ENCODE measurements at places on chromosomes 2 and 18.

DNA sequence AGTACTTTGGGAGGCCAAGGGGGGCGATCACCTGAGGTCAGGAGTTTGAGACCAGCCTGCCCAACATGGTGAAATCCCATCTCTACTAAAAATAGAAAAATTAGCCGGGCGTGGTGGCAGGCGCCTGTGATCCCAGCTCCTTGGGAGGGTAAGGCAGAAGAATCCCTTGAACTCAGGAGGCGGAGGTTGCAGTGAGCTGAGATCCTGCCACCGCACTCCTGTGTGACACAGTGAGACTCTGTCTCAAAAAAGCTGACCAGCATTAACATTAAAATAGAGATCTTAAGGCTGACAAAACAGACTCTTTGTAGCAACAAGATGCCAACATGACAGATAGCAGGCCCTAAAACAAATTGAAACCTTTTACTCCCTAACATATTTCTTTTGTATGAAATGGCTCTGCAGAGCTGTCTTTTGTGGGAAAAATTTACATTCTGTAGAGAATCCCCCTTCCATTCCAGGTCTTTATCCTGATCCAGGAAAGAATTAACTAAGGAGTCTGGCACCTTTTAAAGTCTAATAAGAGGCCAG is 213.9 kb downstream of the RAB3GAP1 start:
- no peak for DNase-seq

DNA sequence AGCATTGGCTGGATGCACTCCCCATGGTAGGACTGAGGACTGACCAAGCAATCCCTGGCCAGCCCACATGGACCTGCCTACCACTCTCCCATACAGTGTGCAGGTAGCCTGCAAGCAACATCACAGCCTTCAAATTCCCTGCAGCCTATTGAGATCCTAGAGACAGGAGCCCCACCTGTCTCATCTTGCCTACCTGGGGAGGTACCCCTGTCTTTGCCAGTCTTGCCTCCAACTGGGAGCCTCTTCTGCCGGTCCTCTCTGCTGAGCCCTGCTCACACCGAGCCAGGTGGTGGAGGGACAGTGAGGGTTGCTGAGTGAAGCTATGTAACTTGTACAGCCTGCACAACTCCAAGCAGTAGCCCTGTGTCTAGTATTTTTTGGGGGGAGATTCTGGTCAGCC is 29.9 kb downstream of the TTC32 start:
- DNase-seq: no peak

DNA sequence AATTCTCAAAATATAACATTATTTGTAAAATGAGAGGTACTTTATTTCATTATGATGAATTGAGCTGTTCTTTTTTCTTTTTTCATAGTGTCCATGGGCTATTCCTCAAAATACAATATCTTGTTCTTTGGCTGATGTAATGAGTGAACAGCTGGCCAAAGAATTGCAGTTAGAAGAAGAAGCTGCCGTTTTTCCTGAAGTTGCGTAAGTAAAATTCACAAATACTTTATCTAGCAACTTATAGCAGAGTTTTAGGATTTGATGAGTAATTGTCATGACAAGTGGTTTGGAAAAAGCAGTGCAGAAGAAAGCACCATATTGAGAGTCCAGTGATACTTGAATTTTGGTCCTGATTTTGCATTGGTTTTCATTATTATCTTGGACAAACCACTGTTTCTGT is 9.8 kb downstream of the RIOK3 start:
- no peak for DNase-seq

- DNase-seq: no peak
Observed at GRCh38 chr2:239910404-239910803, 114.7 kb downstream of the NDUFA10 start.

GRCh38 chr2:2787301-2787907 is 456.3 kb upstream of the MYT1L start:
- DNase-seq: no peak

DNA sequence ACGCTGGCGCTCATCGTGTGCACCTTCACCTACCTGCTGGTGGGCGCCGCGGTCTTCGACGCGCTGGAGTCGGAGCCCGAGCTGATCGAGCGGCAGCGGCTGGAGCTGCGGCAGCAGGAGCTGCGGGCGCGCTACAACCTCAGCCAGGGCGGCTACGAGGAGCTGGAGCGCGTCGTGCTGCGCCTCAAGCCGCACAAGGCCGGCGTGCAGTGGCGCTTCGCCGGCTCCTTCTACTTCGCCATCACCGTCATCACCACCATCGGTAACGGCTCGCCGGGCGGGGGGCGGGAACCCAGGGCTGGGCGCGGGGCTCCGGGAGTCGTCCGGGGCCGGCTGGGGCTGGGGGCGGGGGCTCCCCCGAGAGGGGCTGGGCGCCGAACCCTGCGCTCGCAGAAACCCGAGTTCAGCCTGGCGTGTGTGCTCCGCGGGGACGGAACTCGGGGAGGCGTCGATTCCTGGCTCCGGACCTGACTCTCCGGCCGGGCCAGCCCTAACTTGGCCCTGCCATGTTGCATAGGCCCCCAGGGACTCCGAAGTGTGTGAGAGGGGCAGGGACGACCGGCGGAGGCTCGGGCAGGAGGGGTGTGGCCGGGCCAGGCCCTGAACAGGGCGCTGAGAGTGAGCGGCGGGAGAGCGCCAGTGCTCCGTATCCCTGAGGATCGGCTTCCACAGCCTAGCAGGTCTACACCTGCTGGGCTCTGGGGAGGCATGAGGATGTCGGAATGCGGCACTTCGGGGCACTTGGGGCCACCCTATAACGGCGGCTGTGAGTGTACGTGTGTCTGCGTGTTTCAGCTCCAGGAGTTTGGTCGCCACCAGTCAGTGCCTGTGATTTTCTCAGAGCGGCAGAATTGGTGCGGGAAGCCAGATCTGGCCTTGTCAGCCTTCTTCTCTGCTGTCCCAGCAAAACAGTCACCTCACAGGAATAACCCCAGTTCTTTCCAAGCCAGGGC is 651 bp downstream of the KCNK3 start:
- DNase-seq: no peak

- DNase-seq: no peak
Observed at GRCh38 chr18:36522509-36522908, 225.0 kb downstream of the FHOD3 start.

DNA sequence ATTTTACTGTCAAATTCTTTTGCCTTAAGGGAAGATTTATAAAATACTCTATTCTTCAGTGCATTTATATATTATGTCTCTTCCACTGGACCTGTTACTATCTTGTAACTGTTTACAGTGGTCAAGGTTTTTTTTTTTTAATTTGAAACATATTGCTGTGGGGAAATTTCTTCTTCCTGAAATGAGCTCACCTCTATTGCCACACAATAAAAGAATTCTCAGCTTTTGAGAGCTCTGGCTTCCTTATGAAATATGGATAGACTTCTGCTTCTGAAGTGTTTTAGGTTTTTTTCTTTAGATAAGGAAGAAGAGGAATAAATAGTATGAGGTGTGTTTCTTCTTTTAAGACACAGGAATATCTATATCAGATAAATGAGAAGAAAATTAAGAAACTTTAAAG is 7.7 kb downstream of the VRK2 start:
- no peak for DNase-seq

DNA sequence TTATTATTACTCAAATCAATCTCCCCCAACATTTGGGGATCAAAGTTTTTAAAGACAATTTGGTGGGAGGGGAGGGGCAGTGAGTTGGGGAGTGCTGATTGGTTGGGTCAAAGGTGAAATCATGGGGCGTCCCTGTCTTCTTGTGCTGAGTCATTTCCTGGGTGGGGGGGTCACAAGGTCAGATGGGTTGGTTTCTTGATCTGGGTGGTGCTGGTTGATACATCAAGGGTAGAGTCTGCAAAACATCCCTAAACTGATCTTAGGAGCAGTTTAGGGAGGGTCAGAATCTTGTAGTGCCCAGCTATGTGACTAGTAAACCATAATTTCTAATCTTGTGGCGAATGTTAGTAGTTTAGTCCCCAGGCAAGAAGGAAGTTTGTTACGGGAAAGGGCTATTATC is 67.4 kb downstream of the MOGAT1 start:
- DNase-seq: no peak

DNA sequence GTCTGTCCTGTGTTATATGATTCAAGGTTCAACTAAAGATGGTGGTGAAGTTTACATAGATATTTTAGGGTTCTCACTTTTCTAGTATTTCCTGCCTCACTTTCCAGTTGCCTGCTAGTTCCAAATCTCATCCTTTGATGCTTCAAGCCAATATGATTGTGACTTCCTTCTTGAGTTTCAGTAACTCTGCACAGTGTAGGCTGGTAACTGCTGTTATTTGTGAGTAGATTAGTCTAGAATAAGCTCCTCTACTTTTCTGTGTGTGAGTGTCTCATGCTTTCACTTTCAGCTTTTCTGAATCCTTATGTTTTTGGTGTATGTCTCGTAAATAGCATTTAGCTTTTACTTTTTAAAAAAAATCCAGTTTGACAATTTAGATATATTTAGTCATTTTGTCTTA is 42.6 kb downstream of the GALNT1 start:
- no peak for DNase-seq

GRCh38 chr2:186098821-186099220 is 360.2 kb downstream of the FSIP2 start:
- no peak for DNase-seq

DNA sequence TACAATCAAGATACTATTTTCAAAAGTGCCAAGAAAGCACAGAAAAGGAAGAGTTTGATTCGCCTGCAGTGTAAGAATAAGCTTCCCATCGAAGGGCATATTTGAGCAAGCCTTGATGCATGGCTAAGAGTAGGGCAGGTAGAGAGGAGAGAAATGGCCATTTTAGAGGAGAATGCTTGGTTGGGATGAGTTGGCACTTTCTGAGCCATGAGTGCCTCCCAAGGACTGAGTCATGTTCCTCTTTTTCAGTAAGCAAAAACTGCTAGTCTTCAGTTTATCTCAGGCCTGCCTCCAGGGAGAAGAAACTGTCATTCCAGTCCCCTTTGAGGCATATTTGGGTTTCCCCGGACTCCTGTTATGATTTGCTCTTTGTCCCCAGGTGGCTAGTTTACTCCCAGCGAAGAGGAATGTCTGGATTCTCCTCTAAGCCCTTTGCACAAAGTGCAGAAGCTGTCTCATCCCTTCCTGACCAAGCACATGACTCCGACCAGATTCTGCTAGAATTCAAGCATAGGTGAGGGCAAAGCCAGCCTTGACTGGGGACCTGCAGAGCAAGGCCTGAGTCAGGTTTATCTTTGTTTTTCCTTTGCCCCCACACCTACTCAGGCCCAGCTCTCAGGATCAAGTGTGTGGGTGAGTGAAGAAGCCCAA is 115.2 kb downstream of the TTC32 start:
- DNase-seq: no peak

DNA sequence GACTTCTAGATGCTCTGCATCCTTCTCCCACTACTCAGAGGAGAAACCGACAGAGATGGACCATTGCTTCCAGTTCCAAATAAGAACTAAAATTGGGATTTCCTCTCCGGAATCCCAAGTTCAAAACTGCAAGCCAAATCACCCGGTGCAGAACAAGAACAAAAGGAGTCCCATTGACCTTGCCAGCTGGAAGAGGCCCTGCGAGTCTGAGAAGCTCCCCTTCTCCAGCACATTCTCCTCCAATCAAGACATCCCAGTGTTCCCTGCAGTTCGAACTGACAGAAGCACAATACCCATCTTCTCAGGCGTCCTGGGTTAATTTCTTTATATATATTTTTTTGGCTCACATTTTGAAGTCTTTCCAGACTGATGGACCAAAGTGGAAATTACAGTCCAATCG is 195.3 kb upstream of the MEIS1 start:
- DNase-seq: no peak

DNA sequence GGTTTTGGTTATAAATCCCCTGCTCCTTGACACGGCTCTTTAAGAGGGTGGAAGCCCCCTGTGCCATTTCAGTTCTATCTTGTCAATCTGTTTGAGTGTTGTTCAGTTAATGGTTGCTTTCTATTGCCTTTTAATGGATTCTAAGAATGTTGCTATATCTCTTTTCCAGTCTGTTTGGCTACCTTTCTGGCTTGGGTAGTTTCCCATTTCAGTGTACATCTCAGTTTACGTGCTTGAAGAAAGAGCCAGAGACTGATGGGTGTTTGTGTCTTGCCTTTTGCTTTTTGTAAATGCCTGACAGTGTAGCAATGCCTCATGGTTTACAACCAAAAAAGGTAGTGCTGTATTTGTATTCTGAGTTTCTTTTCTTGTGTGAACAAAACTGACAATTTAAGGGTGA is 45.3 kb downstream of the SPATS2L start:
- DNase-seq: no peak

DNA sequence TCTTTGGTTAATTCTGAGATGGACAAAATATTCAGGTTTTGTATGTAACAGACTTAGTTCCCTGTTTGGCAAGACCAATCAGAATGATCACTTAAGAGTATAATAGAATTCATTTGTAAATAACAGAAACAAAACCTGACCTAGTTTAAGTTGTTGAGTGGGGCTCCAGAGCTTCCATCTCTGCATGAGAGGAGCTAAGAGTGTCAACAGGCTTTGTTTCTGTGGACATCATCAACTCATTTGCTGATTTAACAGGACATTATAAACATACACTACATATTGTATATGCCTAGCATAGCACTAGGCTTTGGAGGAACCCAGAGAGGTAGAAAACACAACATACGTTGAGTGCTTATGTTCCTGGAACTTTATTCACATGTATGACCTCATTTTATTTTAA is 75.3 kb upstream of the TRIB2 start:
- no peak for DNase-seq

DNA sequence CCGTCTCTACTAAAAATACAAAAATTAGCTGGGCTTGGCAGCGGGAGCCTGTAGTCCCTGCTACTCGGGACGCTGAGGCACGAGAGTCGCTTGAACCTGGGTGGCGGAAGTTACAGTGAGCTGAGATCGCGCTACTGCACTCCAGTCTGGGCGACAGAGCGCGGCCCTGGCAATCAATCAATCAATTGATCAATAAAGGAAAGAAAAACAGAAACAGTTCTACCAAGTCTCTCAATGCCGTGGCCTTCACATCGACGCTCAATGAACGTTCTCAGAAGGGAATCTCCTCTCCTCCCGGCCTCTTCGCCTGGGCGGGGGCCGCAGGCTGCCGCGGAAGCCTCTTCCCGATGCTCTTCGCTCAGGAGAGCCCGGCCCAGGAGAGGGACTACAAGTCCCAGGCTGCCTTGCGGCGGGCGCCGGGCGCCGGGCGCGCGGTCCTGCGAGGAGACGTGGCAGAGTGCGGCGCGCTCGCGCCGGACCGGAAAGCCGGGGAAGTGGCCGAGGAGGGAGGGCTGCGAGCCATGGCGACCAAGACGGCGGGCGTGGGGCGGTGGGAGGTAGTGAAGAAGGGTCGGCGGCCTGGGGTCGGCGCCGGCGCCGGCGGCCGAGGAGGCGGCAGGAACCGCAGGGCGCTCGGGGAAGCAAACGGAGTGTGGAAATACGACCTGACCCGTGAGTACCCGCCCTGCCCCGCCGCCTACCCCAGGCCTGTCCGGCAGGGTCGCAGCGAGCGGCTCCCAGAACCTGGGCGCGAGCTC is at the start of gene TMEM214:
TMEM214 (plus strand) TSS at position 471 of the 758 bp plus-strand sequence; CDS start at position 522, 51 bp downstream.
- peak; percentile 81 for DNase-seq

DNA sequence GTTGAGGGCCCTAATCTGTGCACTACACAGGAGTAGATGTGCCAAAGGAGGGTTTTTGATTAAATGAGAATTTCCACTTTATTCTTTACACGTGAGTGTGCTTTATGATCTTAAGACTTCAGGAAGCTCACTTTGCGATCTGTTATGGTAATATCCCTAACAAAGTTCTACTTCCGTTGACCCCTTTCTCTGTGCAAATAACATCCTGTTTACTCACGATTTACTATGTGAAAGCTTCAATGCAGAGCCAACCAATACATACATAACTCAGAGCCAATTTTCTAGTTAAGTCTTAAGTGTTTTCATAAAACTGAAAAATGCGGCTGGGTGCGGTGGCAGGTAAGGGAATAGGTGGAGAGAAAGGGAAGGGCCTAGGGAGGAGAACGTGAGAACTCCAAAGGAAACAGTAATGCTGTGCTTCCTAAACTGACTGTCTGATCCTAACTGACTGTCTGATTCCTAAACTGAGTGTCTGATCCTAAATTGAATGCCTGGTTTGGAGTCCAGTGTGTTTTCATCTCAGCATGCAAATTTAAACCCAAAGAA is 87.6 kb downstream of the PLCL1 start:
- DNase-seq: no peak
